ENCODE measurements at places on chromosomes 4 and X.

- no peak for DNase-seq
Measured at GRCh38 chrX:11533199-11533651, 132.5 kb downstream of the ARHGAP6 start.

- no peak for DNase-seq
Measured at GRCh38 chr4:88893961-88894360, 163.0 kb downstream of the FAM13A start.

GRCh38 chr4:2269206-2269531, 7.3 kb upstream of the MXD4 start:
- DNase-seq: no peak

DNA sequence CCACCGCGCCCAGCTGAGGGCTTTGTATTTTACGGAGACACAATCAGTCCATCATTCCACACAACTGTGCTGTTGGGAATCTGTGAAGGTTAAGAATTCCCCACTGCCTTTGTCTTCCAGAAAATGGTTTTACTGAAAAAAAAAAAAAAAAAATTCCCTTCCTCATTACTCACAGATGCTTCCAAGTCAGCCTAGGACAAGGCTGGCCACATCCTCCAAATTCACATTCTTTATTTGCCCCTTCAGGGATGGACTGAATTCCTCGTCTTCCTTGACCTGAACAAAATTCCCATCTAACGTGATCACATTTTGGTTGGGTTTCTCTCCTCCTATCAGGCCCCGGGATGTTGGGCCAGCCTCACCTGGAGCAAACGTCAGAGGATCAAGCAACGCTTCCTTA, 130.3 kb downstream of the DHRSX start:
- no peak for DNase-seq

DNA sequence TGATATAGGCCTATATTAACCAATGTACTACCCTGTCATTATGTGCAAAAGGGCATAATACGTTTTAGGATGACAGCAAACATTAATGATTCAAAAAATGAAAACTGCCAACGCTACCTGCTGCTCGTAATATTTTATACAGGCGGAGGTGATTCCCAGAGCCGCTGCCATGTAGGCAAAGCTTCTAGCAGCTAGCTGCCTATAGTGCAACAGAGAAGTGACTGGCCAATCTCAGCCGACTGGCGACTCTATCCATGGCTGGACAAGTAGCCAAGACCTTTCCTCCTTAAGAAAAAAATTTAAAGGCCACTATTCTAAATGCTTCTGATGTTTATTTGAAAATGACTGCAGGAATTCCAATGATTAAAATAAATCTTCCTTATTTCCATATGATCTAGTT, 1.9 kb downstream of the PPARGC1A start:
- DNase-seq: no peak

- no peak for DNase-seq
Measured at GRCh38 chr4:3375688-3376087, 66.1 kb upstream of the HGFAC start.

DNA sequence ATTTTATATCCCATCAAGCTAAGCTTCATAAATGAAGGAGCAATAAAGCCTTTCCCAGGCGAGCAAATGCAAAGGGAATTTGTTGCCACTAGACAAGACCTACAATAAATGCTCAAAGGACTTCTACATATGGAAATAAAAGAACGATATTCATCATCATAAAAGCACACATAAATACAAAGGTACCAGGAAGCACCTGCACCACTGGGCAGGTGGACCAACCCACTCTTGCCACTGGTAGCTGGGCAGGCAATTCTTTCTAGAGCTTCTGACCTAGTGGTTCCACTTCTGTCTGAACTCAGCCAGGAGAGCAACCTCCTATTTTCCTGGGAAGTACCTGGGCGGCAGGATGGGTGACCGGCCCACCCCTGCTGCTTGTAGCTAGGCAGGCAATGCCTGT, 237.2 kb upstream of the ITM2A start:
- DNase-seq: no peak

DNA sequence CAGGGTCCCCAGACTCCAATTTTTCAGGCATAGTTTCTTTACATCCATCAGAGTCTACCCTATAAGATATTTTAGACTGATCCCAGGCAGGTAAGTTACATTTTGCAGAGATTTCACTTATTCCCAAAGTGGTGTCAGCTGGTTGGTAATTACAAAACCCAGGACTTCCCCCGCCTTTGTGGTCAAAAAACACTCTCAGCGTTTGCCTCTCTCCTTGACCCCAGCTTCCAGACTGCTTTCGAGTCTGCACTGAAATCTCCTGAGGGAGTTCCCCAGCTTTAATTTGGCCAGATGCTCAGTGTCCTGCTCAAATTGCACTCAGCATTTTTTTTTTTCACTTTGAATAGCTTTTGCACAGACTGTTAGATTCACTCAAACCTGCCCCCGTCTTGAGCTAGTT, 11.2 kb upstream of the AMOT start:
- DNase-seq: no peak

- no peak for DNase-seq
Measured at GRCh38 chr4:12203945-12204344, 775.3 kb upstream of the HS3ST1 start.

GRCh38 chr4:151105454-151106032, 6.1 kb downstream of the RPS3A start:
- DNase-seq: no peak

GRCh38 chr4:172946503-172946902, 222.1 kb upstream of the GALNT7 start:
- no peak for DNase-seq

- DNase-seq: no peak
Measured at GRCh38 chr4:26162101-26162500, 158.7 kb upstream of the RBPJ start.

DNA sequence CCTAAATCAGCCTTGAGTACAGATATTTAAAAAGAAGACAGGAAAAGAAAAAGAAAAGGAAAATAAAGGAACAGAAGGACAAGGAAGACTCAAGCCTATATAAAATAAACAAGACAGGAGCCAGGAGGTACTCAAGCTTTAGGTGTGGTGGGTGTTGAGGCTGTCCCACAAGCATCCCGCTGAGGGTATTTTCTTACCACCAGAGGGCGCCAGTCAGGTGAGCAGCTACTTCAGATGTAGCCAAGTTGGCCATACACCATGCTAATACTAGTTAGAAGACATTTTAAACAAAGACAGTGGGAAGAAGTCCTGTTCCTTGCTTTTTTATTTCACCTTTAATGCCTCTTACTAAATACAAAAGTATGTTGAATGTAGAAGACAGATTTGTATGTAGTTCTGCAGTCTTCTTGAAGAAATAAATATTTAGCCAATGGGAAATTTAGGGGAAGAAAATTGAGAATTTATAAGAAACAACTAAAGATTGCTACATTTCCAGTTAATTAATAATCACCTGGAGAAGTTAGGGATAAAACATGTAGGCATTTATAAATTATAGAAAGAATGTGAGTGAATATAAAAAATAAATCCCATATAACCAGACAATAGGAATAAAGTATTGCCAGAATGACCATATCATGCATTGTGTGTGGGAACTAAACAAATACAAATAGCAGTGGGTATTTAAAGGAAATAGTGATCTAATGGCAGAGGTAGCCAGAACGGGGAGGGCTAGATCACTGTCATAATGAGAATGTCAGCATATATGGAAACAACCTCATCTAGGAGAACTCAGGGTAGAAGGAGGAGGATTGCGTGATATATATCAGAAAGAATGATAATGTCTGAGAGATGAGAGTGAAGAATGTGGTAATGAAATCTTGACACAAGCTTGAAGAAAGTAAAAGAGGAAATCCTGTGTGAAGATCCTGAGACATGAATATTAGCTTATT, 71.0 kb downstream of the MTHFD2L start:
- peak; percentile 64 for DNase-seq

DNA sequence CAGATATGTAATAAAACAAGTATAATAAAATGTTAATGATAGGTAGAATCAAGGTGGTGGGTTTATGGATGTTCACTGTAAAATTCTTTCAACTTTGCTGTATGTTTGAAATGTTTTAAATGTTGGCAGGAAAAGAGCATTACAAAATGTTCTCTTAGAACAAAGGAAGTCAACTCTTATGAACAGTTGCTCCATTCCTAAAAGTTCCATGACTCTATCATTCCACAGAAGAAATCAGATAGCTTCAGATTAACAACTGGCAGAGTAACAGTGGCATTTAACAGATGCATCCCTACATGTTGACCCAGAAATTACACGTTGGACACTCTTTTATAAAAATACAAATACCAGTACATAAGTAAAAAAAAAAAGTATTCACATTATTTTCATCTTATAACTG, 2023.7 kb downstream of the ARAP2 start:
- no peak for DNase-seq
